T-helper 17 cell (primary cell): ENCODE measurements at places on chromosomes 12 and 14. TPM values are rescaled to one million over a fixed set of nuclear protein-coding genes. Genes with fewer than 3 reads are reported as not detected.

DNA sequence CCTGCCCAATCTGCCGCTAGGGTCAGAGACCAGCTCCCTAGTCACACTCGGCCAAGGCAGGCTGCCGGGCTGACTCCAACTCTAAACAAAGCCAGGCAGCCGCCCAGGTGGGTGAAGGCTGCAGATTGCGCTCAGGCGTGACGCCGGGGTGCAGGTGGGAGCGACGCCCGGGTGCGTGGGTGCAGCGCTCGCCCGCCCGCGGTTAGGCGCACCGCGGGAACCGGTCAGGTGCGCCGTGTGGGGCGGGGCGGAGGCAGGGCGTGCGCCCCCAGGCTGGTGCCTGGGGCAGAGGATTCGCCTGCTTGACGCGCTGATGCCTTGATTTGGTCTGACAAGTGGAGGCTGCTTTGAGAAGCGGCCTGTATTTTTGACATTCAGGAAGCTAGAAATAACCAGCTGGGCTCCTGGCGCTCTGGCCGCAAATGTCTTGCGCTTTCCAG lies 126.7 kb upstream of the HIF1A start:
- no peaks in the 10 kb centered on the region for H3K36me3 ChIP-seq
- H3K4me3 ChIP-seq: peak overlapping the region; percentile 80
- DNase-seq: peak; percentile 30
- H3K27ac ChIP-seq: peak overlapping the region; percentile 39
- peaks cover 36% of the 10 kb centered on the region for H3K4me1 ChIP-seq
- H3K27me3 ChIP-seq: peaks cover 23% of the 10 kb centered on the region

- H3K4me3 ChIP-seq: no peak overlapping the region
- no peaks in the 10 kb centered on the region for H3K27me3 ChIP-seq
- DNase-seq: no peak
These were observed 28.6 kb downstream of the PACS2 start for GRCh38 chr14:105343194-105343593.

- H3K4me1 ChIP-seq: peaks cover 11% of the 10 kb centered on the region
- no peaks in the 10 kb centered on the region for H3K27me3 ChIP-seq
- DNase-seq: no peak
- no peak overlapping the region for H3K27ac ChIP-seq
- no peaks in the 10 kb centered on the region for H3K36me3 ChIP-seq
- H3K4me3 ChIP-seq: no peak overlapping the region
These were observed 541.4 kb upstream of the ATP2B1 start for GRCh38 chr12:90250042-90250441.

- peaks cover 7% of the 10 kb centered on the region for H3K27me3 ChIP-seq
- peaks cover 13% of the 10 kb centered on the region for H3K4me1 ChIP-seq
- no peaks in the 10 kb centered on the region for H3K36me3 ChIP-seq
- peak overlapping the region; percentile 14 for H3K27ac ChIP-seq
These were observed 30.0 kb upstream of the OR4E1 start for GRCh38 chr14:21703357-21704326.

The KRR1 gene
- total RNA-seq: 123 TPM

The REP15 gene
- total RNA-seq: not detected
